ENCODE measurements at places on chromosomes 7 and 10. TPM values are rescaled to one million over a fixed set of nuclear protein-coding genes. Genes with fewer than 3 reads are reported as not detected.

TMEM209 gene
- 10.0 TPM for total RNA-seq

TAS2R5 gene
- 1.7 TPM for total RNA-seq

PDE1C gene
- total RNA-seq: 0.50 TPM

HYAL4 gene
- 0.17 TPM for total RNA-seq

SPDYE2B gene
- not detected for total RNA-seq

PPP1R3A gene
- not detected for total RNA-seq

STEAP4 gene
- total RNA-seq: 1.7 TPM

SPDYE6 gene
- 0.15 TPM for total RNA-seq

SNX13 gene
- 56.9 TPM for total RNA-seq

UCMA gene
- total RNA-seq: not detected

DDIT4 gene
- 267 TPM for total RNA-seq

EPO gene
- total RNA-seq: not detected

CPXM2 gene
- 43.8 TPM for total RNA-seq

CRTAC1 gene
- not detected for total RNA-seq

GNGT1 gene
- total RNA-seq: not detected
